ENCODE measurements at places on chromosomes 5 and 9.

- DNase-seq: no peak
Measured at GRCh38 chr9:125993466-125993865, 246.3 kb downstream of the PBX3 start.

GRCh38 chr5:126014676-126015075 lies 408.5 kb upstream of the GRAMD2B start:
- DNase-seq: no peak

DNA sequence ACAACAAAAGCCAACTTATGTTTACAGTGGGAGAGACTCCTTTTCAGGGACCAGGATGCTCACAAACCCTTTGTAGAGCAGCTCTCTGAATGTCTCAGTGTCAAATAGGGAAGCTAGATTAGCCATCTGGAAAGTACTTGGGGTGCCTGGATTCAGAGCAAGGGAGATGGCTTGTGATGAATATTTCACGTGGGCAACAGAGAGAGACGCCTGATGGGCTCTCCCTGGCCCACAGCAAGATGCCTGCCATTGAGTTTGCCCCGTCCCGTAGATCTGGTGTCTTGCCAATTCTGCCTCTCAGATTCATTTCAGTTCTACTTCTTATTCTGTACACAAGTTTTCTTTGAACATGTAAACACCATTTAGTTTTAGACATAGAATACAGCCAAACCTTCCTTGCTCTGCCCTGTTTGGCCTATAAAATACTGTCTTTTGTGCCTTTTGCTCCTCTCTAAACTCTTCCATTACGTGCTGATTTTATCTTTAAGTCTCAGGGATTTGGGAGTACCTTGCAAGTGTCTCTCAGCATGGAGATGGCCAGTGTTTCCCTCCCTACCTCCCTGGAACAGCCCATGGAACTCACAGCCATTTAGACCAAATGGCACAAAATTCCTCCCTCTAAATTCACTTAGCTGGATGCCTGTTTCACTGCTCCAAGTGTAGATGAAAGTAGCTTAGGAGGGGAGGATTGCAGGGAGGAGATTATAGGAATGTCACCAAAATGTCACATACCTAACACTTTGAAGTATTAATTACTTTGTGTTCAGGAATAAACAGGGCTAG lies 234.3 kb downstream of the SAXO1 start:
- DNase-seq: no peak

DNA sequence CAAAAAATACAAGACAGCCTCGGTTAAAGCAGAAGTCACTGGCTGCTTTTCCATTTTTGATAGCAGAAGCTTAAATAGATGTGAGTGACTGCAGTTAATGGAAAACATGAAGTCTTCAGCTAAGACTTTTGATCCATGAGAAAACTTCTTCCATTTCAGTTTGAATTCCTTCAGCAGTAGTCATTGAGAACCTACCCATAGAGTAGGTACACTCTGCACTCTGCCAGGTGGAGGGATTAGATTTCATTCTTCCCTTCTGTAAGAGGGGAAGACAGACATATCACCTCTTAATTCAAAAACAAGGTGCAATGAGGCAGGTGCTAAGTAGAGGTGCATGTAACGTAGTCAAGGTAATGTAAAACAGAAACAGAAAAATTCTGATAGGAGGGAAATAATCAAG lies 26.7 kb upstream of the XPA start:
- DNase-seq: no peak

DNA sequence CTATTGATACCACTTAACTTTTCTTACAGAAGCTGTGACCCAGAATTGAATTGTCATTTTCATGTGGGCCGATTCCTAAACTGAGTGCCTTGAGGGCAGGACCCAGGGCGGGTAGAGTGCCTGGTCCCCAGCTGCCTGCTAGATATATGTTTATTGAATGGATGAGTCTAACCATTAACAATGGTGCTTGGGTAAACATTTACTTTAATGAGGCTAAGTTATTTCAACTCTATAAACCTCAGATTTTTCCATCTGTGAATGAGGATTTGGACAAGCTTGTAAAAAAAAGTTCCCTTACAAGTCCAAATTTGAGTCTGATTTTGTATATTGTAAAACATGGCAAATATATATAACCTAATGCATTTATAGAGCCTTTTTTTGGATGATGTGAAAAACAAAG lies 181.8 kb upstream of the ELL2 start:
- DNase-seq: no peak

GRCh38 chr5:148125641-148126040 lies 42.7 kb upstream of the SPINK14 start:
- no peak for DNase-seq

GRCh38 chr9:123067136-123067535 lies 33.7 kb downstream of the GPR21 start:
- no peak for DNase-seq

DNA sequence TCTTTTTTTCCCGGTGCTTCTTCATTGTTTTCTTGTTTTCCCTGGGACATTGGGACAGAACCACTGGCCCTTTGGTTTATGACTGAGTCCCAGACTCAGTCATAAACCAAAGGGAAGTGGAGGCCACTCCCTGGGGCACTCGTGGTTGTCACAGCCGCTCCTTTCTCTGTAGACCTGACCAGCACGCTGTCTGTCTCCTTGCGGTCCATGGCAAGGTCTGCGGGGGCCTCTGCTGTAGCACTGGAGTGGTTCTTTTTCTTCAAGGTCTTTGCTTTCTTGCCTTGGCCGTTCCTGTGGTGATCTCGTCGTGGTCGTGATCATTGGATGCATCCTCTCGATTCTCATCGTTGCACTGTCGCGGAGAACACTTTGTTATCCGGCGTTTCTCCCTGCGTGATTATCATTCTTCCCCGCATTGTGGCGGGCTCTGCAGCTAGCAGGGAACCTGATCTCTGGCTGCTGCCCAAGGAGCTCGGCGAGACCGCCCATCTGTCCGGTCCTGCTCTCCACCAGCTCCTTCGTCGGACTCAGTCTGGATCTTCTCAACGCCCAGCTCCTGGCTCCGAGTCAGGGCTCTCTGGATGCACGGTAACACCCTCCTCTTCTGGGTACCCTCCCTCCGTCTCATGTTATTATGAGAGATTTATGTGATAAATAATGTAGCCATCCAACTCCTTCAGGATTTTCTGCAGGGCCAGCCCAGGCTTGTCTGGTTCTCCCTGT lies 43.5 kb upstream of the MPDZ start:
- DNase-seq: no peak

DNA sequence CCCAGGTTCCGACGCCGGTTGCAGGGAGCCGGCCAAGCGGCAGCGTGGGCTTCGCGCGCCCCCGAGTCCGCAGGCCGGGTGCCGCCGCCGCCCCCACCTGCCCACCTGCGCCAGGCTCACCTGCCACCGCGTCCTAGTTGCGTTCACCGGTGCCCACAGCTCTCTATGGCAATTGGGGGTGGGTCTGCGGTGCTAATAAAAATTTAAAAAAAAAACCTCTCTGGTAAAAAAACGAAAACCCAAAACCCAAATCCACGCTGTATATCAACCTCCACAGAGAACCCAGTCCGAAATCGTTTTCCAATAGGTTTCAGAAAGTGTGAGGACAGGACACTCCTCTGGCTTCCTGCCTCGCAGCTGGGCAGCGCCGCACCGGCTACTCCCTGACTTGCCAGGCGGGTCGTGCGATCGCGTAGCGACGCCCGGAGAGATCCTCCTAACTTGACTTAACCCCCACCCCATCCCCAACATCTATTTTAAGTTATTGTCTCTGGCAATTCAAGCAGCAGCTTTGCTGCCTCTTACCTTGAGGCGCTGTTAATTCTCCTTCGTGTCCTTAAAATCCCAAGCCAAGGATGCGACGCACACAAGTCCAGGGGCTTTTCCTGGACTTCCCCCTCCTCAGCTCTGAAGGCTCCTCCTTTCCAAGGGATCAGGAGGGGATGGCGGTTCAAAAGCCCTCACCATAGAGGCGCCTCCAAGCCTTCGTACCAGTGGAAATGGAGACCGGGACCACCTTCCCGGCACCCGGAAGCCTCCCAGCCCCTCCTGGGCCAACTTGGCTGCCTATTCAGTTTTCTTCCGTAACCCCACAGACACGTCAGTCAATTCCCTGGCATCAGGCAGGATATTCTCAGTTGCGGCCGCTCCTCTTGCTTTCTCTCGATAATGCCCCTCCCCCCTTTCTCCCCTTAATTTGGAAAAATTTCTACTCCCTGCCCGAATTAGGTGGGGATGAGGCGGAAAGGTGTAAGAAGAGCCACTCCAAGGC lies 1639.4 kb upstream of the C9orf72 start:
- no peak for DNase-seq
